ENCODE measurements at places on chromosomes 16 and 17.

DNA sequence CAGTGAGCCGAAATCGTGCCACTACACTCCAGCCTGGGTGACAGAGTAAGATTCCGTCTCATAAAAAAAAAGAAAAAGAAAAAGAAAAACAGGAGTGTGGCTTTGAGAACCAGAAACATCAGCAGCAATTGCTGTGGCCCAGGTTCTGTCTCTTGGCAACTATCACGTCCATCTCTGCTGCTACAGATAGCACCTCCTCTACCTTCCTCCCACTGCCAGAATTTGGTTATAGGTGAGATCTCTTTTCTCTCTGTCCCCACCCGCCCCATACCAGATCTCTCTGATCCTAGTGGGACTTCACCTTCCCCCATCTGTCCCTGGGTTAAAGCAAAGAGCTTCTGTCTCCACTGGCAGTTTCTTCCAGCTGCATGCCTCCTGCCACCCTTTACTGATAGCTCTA lies 3.1 kb downstream of the TLCD2 start:
- DNase-seq = no peak

DNA sequence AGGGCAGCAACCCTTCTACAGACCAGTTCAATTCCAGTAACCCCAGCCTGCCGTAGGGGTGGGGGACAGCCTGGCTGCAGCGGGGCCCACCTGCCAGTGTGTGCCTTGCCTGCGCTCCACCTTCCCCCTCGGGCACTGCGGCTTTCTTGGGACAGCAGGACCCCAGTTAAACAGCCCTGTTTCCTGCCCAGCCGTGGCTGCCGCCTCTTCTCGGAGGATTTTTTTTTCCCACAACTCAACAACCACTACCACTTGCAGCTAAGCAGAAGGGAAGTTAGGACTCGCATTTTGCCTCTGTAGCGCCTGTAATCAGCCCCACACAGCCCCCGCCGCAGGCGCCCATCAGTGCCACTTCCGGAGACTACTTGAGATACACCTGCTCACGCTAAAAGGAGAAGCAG lies 76.1 kb downstream of the RAI1 start:
- DNase-seq = peak; percentile 70

DNA sequence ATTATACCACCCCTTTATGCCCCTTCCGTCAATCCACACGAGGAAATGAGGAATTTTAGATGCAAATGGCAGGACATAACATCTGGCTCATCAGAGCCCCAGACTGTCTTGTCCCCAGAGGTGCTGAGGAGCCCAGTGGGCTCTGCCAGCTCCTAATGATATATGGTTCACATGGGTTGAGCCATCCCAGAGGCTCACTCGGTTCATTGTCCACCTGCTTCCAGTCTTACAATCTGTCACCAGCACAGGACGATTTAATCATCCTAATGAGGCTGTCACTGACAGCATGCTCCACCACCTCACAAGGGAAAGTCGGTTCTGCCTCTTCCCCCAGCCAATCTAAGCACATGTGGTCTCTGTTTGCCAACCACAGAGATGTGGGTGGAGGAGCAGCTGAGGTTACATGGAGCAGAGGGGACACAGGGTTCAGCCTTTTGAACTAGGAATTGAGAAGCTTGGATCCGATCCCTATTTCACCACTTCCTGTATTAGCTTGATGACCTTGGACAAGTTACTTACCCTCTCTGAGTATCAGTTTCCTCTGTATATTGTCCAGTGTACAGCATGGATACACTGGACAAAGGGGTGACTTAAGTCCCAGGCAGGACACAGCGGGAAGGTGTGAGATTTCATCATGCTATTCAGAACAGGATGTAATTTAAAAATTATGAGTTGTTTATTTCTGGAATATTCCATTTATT lies 27.0 kb upstream of the DHX8 start:
- DNase-seq = no peak

DNA sequence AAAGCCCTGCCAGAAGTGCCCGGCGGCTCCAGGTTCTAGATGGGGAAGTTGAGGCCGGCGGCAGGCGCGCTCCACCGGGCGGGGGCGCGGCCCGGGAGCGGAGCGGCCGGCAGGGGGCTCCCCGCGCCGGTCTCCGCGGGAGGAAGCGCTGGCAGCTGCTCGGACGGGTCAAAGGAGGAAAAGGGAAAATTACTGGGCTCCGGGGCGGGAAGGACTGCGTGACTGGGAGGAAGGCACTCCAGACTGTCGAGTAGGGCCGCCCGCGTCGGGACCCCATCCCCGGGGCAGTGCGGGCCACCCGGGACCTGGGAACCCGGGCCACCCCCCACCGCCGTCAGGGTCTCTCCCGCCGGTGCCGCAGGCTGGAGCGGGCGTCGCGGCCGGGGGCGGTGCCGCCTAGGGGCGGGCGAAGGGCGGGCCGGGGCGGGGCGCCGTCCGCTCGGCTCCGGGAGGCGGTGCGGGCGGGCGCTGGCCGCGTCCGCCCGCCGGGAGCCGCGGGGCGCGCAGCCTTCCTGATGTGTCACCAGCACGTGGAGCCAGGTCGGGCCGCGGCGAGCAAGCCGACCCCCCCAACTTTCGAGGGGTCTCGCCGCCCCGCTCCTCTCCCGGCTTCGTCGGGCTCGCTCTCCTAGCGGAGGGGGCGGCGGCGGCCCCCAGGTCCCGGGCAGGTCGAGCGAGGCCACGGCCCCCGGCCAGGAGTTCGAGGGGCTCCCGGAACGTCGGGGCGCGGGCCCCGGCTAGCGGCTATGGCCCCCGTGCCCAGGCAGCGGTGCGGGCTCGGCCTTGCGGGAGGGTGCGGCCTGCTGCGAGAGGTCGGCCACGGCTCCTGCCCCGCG lies 167.5 kb downstream of the RAB11FIP4 start:
- DNase-seq = peak; percentile 76

- DNase-seq = no peak
Observed at GRCh38 chr16:6122401-6122800, 1024.8 kb upstream of the EEF2KMT start.

DNA sequence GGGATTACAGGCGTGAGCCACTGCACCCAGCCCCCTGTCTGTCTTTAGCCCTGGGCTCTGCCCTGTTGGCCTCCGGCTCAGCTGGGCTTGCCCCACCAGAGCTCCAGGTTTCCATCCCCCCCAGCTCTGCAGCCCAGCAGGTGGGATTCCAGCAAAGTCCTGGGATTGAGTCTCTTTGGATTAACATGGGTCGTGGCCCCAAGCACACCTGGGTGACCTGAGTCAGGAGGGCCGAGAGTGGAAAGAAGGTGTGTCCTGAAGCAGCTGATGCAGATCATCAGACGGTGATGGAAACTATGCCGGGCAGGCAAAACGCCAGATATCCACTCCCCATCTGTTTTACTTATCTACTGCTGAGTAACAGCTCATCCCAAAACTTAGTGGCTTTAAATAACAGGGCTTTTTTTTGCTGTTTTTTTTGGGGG lies 72.5 kb downstream of the KNOP1 start:
- DNase-seq = no peak

DNA sequence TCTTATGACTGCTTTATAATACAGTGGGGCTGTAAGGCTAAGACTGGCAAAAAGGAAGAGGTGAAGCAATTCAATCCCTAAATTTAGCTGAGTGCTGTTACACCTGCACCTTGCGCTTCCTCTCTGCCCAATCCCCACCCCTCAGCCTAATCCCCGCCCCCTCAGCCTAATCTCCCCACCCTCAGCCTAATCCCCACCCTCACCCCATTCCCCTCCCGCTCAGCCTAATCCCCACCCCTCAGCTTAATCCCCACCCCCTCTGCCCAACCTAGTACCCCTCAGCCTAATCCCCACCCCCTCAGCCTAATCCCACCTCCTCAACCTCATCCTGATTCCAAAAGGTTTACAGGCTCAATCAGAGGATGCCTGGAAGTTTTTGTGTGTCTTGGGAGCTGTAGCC lies 155.5 kb downstream of the PMP22 start:
- no peak for DNase-seq

DNA sequence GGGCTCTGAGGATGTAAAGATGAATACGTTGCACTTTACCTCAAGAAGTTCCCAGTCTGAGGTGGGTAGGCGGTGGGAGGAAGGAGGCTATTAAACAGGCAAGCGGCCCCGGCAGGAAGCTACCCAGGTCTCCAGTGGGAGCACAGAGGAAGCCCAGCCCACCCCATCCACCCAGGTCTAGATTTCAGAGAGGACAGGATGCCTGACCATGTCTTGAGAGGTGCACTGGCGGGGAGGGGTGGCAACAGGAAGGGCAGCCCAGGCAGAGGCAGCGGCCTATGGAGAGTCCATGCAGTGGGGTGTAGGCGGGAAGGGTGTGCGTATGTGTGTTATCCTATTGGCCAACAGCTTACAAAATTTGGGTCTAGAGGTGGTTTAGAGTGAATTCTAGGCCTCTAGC lies 13.9 kb downstream of the SARM1 start:
- DNase-seq = peak; percentile 12

DNA sequence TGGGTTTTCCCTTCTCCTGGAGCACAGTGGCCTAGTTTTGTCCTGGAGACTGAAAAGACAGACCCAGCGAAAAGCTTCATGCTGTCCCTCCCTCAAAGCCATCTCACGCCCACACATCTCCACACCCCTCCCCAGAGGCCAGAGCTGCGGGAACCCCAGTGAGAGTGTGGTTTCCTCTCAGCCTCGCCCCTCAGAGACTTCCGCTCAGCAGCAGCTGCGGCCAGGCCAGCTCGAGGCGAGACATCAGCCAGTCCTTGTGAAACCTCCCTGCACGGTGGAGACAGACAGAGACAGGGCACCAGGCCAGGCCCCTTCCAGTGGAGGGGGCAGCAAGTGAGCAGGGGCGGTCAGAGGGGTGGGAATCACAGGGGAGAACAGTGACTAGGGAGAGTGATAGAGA lies 77.0 kb upstream of the TNRC6C start:
- peak; percentile 78 for DNase-seq

- DNase-seq = no peak
Observed at GRCh38 chr16:13913374-13914292, 6.3 kb upstream of the ERCC4 start.

DNA sequence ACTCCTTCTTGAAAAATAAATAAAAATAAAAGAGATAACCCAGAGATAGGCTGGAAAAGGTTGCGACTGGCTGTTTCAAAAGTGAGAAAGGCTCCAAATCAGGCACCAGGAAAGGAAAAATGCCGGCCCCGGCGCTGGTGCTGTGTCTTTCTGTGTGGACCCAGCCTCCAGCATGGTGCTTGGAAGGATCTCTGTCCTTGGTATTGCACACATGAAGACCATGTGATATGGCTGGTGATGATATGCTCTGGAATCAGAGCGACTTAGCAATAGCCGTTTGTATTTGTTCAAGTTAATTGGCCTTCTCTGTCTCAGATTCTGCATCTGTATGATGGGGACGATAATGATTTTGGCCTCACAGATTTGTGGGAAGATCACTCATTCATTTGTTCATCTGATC lies 3.4 kb downstream of the WSCD1 start:
- DNase-seq = no peak

GRCh38 chr16:85446951-85447692 lies 166.0 kb upstream of the GSE1 start:
- DNase-seq = no peak

- DNase-seq = no peak
Observed at GRCh38 chr17:57360266-57360665, 103.9 kb downstream of the MSI2 start.

- no peak for DNase-seq
Observed at GRCh38 chr17:79951361-79952264, 84.1 kb downstream of the TBC1D16 start.

- no peak for DNase-seq
Observed at GRCh38 chr17:47278561-47278960, 24.9 kb downstream of the ITGB3 start.

- DNase-seq = no peak
Observed at GRCh38 chr16:8493972-8494371, 96.3 kb downstream of the TMEM114 start.

DNA sequence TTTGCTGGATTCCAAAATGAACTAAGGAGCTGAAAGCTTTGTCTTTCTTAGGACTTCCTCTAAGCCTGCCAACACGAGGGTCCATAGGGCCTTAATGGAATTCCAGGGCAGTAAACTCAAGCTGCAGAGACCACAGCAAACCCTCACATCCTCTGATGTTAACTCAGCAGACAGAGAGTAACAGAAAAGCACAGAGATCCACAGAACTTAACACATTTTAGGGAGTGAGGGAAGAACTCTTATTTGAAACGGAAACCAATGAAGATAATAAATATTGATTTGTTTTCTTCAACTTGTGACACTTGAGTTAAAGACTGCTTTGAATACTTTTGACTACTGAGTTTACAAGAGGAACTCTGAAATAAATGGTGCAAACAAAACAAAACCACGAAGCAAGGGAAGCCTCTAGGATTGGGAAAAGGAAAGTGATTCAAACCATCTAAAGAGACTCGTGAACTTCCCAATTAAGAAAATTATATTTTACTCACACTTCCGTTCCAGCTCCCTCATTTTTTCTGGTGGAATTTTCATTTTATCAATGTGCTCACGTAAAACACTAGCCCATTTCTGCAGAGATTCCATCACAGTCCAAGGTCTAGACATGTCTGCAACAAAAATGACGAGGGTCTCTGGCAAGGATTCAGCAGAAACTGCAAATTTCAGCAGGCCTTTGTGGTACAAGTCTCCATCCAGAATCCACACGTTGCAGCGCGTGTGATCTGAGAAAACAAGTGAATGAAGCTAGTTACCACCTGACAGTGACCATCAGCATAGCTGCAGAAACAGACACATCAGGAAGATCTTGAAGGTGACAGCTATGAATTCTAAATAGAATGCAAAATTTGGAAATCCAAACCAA lies 9.2 kb downstream of the DYNC1LI2 start:
- no peak for DNase-seq

DNA sequence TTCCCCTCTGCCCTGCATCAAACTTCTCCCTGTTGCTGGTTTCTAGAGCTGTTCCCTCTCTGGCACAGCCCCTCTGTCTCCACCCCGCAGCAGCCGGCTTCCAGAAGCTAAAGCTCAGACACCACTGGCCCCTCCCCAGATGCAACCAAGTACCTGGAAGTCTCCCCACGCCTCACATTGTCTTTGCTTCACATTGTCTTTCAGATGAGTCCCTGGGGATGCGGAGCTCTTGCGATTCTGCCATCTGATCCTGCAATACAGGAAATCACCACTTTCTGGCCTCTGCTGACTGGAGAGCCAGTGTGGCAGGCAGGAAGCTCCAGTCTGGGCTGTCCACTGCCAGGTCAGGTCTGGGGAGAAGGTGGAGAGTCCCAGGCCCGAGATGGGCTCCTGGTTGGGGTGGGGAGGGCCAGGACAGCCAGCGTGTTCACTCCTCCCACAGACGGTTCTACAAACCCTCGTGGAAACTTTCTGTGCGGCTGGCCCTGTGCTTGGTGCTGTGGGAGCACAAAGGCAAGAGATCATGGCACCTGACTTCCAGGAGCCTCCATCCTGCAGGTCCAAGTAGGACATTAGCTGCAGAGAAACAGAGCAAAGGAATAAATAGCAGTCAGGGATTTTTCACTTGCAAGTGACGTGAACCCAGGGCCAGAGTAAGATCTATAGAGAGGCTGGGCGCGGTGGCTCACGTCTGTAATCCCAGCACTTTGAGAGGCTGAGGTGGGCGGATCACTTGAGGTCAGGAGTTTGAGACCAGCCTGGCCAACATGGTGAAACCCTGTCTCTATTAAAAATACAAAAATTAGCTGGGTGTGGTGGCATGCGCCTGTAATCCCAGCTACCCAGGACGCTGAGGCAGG lies 47.9 kb upstream of the MAP3K14 start:
- DNase-seq = no peak
